ENCODE measurements at places on chromosomes 5 and 9. TPM values are rescaled to one million over a fixed set of nuclear protein-coding genes. Genes with fewer than 3 reads are reported as not detected.

The PDE8B gene
- not detected for total RNA-seq

- no peak for DNase-seq
Measured at GRCh38 chr9:109101202-109101595, 18.5 kb downstream of the TMEM245 start.

The PIP5K1B gene
- not detected for total RNA-seq

- DNase-seq = peak; percentile 43
Measured at GRCh38 chr9:84331119-84331809, 9.3 kb downstream of the SLC28A3 start.

DNA sequence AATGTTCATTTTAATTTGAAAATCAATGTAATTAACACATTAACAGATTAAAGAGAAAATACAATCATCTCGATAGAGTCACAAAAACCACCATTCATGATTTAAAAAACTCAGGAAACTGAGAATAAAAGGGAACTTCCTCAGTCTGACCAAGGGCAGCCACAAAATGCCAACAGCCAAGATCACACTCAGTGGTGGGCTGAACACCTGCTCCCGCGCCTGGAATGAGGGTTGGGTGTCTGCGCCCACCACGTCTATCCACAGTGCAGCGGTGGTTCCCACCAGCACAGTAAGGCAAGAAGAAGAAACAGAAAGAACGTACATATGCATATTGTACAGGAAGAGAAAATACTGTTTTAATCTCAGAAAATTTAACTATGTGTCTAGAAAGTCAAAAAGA, 11.7 kb upstream of the NSMF start:
- no peak for DNase-seq

Data from GM23248 (cell line).